ENCODE measurements at places on chromosomes 16 and 17.

DNA sequence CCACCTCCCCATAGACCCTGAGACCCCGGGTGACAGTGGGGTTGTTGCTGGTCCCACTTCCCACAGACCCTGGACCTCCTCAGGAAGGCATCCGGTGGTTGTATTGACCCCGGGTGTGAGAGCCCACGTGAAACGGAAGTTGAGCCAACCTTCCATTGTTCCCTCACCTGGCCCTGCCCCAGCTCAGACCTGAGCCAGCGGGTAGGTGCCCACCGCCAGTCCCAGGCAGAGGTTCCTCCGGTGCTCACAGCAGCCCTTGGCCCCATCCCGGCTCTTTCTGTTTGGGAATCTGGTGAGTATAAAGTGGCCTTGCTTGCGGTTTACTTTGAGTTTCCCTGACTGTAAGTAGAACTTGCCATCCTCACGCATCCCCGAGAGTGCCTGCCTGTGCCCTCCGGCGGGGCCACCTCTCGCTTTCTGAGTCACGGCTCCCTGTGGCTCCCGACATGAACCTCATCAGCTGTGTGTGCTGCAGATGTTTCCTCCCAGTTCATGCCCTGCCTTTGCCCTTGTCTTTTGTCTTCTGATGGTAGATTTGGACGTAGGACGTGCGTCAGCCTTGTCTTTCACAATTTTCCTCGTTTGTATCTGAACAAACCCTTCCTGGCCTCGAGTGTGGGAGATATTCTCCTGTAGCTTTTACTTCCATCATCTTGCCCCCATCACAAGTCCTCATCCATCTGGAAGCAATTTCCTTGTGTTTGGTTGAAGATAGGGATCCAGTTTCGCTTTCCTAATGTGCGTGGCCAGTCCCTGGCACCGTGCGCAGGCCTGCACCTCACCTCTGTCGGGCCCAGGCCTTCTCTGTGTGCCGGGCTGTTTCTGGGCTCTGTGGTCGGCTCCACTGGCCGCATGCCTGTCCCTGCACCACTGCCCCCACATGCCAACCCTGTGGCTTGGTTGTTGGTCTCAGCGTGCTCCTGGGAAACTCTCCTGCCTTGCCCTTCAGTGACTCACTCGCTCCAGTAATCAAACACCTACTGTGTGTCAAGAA, 76.0 kb downstream of the METRNL start:
- peak; percentile 61 for DNase-seq

DNA sequence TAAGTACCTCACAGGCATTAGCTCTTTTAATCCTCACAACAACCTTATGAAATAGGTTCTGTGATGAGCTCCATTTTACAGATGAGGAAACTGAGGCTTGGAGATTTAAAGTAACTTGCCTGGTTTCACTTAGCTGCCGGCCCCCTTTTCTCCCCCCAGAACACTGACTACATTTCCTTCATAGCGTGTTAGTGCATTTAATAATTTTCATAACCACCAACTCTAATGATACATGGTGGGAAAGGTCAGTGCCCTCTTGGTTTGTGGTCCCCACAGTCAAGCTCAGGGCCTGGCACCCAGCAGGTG, 16.5 kb upstream of the RHOT1 start:
- no peak for DNase-seq

DNA sequence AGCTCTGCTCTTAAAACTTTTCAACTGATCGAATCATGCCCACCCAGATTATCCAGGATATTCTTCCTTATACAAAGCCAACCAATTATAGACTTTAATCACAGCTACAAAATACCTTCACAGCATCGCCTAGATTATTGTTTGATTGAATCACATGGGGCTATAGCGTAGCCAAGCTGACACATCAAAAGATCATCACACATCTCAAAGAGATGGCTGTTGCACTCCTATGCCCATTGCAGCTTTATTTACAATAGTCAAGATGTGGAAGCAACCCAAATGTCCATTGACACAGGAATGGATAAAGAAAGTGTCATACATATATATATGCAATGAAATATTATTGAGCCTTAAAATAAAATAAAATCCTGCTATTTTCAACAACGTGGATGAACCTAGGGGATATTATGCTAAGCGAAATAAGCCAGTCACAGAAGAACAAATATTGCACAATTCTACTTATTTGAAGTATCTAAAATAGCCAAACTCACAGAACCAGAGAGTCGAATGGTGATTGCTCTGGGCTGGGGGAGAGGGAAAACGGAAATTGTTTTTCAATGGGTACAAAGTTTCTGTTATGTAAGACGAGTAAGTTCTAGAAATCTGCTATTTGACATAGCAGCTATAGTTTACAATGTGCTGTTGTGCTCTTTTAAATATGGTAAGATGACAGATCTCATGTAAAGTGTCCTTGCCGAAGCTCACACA, 60.9 kb upstream of the ERCC4 start:
- DNase-seq, result no peak

DNA sequence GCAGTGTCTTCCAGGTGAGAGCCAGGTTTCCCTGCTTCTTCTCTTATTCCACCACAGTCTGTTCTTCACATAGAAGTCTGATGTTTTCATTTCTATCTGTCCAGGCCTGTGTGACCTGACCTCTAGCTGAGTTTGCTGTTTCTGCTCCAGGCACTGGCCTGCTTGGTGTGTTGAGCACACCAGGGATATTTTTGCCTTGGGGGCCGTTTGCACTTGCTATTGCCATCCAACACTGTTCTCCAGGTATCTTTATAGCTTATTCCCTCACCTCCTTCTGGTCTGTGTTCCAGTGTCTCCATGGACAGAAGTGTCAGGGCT, 41.4 kb downstream of the MRTFB start:
- no peak for DNase-seq

- no peak for DNase-seq
Observed at GRCh38 chr17:2703181-2703580, 8.4 kb downstream of the CLUH start.

- peak; percentile 77 for DNase-seq
Observed at GRCh38 chr17:61144137-61144536, 255.5 kb upstream of the TBX2 start.

DNA sequence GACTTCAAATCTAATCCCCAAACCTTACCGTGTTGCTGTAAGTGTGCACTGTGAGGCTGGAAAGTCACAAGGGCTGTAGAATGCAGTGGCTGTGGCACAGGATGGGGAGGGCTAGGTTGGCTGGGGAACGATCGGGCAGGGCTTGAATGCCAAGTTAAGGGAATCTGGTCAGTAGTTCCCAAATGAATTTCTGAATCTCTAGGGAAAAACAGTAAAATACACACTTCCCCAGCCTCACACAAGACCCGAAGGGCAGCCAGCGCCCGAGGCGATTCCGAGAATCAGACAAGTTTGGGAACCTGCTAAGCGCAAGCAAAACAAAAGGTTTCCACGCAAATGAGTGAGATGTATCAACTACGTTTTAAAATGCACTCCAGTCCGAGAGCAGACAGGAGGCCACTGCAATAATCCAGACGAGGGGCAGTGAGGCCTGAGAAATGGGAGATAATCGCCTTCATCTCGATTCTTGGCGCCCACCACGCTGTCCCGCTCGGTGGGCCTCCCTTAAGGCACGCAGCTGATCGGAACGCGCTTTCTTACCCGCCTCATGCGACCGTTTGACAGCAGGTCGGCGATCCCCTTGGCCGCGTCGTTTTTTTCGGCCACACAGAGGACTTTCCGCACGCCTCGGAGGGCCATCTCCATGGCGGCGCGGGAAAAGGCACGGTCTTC, 599 bp downstream of the TOP3A start:
- no peak for DNase-seq

- DNase-seq, result no peak
Observed at GRCh38 chr17:36144014-36144413, 32.4 kb downstream of the TBC1D3B start.

GRCh38 chr17:60049936-60050335, 28.8 kb downstream of the HEATR6 start:
- DNase-seq, result peak; percentile 73

GRCh38 chr17:4522661-4523060, 24.0 kb downstream of the SPNS2 start:
- no peak for DNase-seq

DNA sequence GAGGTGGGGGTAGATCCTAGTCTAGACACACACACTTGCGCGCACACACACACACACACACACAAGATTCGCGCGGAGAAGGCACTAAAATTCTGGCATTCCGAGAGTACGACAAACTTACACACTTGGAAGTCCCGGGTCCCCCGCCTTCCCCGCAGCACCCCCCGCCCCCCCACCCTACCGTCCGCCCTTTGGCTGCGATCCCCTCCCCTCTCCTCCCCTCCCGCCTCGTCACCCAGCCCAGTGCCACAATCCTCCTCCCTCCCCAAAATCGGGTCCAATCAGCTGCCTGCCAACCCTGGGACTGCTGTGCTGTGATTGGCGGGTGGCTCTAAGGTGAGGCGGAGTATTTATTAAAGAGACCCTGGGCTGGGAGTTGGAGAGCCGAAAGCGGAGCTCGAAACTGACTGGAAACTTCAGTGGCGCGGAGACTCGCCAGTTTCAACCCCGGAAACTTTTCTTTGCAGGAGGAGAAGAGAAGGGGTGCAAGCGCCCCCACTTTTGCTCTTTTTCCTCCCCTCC, at the start of gene SOX9:
TSS of gene SOX9 (plus strand) at position 379 of the 522 bp plus-strand sequence. CDS start 372 bp downstream, outside the sequence.
- DNase-seq, result peak; percentile 90

- no peak for DNase-seq
Observed at GRCh38 chr16:12317121-12317810, 340.7 kb downstream of the SNX29 start.

DNA sequence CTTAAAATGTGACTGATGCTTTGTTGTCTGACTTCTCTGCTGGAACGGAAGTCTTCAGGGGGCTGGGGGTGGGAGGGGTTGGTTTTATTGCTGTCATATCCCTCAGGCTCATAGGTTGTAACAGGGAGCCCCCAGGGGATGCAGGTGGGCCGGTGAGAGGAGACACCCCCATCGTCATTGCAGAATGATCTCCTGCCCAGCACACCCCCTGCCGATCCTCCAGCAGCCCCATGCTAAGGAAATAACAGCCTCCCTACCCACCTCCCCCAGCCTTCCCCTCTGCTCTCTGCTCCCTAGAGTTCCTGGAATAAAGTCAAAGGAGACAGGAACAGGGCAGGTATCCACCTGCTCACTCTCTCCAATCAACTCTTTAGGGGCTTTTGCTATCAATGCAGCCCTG, 270.1 kb upstream of the TNRC6C start:
- DNase-seq, result no peak

DNA sequence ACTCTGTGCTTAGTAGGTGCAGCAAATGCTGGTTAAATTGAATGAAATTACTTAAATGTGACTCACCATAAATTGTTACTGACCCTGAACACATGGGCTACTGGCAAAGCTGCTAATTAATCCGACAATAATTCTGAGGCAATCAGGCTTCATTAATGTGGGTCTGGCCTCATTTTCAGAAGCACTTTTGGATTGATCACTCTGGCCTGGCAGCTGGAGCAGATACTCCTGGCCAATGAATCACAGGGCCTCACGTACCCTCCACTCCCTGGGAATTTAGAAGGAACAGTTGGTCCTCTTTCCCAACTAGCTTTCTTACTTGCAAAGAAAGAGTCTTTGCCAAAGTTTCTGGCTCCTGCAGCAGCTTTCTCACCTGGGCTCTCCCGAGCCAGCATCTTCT, 162.0 kb upstream of the ZKSCAN2 start:
- no peak for DNase-seq

DNA sequence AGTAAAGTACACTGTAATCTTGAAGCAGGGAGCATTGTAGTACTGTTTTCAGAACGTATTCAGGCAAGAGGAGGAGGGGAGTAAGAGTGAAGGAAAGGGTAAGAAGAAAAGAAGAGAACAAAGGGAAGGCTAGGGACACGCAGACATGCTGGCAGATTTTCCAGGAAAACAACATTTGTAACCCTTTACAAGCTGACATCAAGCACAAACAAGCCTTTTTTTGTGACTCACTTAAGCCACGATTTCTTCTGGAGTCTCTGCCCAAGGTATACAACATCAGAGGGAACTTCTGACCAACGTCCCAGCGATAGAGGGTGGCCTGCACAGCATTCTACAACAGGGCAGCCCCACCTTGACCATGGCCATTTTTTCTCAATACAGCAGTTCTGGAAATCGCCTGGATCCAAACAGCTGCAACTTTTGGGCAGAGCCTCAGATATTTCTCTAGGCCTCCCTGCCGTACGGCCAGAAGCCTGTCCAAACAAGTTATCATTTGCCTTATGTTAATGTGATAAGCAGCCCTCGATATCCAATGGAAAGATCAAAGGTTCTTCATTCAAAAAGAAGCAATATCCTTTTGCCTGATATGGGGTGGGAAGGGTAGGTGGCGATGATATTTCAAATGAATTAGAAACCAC, 247.3 kb downstream of the ZFHX3 start:
- no peak for DNase-seq

- no peak for DNase-seq
Observed at GRCh38 chr17:36812762-36813161, 124.5 kb upstream of the LHX1 start.

- no peak for DNase-seq
Observed at GRCh38 chr16:8108991-8109509, 481.3 kb downstream of the TMEM114 start.

GRCh38 chr17:74280093-74280513, 6.1 kb downstream of the DNAI2 start:
- DNase-seq, result no peak

- no peak for DNase-seq
Observed at GRCh38 chr16:19330841-19331397, 45.4 kb downstream of the CLEC19A start.

DNA sequence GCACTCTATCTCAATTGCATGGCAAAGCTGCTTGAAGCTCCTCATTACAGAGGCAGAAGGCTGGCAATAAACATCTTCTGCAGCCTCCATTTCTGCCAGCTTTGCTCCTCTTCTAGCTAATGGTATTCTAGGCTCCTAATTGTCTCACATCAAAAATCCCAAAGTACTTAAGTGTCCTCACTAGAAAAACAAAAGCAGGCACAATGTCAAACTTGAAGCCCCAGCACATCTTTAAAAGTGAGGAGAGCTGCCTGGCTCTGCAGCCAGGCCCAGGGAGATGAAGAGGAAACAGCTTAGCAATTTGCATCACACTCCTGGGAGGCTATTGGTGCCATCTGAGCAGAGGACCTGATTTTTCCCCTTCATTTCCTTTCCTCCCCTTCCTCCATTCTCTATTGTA, 197.1 kb downstream of the KCNJ2 start:
- no peak for DNase-seq

- no peak for DNase-seq
Observed at GRCh38 chr17:41186872-41187271, 2.2 kb upstream of the KRTAP4-1 start.

- DNase-seq, result no peak
Observed at GRCh38 chr16:1791943-1792812, 1.3 kb downstream of the IGFALS start.

DNA sequence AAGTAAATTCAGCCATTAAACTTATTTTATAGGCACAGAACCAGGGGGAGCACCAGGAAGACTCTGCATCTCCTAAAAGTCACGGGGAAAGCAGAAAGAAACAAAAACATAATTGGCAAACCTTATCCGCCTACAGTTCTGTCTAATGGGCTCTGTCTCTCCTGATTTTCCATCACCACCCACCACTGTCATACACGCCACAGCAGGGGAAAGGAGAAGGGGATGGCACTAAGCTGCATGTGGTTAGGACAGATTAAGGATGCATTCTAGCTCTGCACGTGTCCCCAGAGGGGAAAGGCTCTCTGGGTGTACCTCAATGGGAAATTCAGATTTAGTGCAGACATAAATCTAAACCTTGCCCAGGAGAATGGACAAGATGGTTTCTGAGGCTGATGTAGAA, 359.8 kb downstream of the TMEM114 start:
- DNase-seq, result no peak

- peak; percentile 27 for DNase-seq
Observed at GRCh38 chr16:29806641-29807425, 504 bp downstream of the MAZ start.

GRCh38 chr16:89981414-89981813, 32.9 kb downstream of the DEF8 start:
- no peak for DNase-seq

GRCh38 chr17:27299384-27300049, 5.6 kb downstream of the WSB1 start:
- no peak for DNase-seq
